ENCODE measurements at places on chromosomes 7 and 10.

DNA sequence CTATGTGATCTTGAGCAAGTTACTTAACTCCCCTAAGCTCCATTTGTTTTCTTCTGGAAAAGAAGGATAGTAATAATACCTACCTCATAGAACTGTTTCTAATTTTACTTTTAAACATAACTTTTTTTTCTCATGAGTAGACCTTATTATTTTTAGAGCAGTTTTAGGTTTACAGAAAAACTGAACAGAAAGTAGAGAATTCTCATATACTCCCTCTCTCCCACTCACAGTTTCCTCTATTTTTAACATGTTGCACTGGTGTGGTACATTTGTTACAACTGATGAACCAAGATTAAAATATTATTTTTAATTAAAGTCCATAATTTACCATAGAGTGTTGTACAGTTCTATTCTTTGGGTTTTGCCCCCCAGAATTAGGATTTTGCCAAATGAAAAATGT lies 221.3 kb upstream of the CSTF2T start:
- DNase-seq, result no peak

- no peak for DNase-seq
Observed at GRCh38 chr10:66680886-66681285, 244.9 kb upstream of the LRRTM3 start.

- DNase-seq, result no peak
Observed at GRCh38 chr10:130018730-130019185, 54.7 kb upstream of the EBF3 start.

DNA sequence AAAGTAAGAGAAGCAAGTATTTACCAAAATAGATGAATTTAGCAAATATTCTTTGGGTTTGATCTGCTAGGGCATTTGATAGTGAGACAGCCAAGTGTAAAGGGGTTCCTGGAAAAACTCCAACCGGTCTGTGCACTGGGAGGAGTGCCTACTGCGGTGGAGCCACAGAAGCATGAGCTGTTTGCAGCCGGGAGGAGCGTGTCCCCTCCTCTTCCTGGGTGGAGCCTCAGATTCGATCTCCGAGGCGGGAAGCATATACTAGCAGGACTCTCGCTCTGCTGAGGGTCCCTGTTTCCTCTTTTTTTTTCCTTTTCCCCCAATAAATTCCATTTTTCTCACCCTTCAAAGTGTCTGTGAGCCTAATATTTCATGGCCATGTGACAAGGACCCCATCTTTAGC lies 45.1 kb upstream of the MET start:
- DNase-seq, result no peak

- no peak for DNase-seq
Observed at GRCh38 chr10:79185067-79185774, 116.5 kb downstream of the ZMIZ1 start.

GRCh38 chr10:78218798-78219490 lies 185.3 kb downstream of the RPS24 start:
- DNase-seq, result no peak

DNA sequence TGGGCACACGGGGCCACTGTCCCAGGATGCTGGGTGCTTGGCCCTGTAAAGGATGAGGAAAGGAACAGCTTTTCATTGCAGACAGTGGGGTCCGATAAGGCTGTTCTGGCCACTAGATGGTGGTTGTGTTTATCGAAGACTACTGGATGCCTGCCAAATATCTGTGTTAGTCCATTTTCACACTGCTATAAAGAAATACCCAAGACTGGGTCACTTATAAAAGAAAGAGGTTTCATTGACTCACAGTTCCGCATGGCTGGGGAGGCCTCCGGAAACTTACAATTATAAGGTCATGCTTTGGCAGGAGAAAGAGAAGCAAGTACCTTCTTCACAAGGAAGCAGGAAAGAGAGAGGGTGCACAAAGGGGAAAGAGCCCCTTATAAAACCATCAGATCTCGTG lies 32.2 kb upstream of the GARS1 start:
- no peak for DNase-seq

DNA sequence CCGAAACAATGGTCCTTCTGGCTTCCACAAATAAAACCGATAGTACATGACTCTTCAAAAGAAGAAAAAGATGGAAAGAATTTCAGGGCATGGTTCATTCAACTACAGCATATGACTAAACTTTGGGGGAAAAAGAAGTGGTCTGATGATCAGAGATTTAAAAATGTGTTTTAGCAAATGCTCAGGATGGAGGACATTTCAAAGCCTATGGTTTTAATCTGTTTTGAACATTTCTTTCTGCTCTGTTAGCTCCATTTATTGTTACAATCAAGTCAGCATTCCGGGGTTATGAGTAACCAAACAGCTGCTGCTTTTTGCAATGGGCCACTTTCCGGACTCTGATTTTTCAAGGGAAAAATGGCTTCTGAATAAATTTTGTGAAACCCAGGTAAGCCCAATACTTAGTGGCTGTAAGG lies 142.4 kb downstream of the CUBN start:
- no peak for DNase-seq

- DNase-seq, result no peak
Observed at GRCh38 chr10:33263453-33263852, 71.0 kb downstream of the NRP1 start.

DNA sequence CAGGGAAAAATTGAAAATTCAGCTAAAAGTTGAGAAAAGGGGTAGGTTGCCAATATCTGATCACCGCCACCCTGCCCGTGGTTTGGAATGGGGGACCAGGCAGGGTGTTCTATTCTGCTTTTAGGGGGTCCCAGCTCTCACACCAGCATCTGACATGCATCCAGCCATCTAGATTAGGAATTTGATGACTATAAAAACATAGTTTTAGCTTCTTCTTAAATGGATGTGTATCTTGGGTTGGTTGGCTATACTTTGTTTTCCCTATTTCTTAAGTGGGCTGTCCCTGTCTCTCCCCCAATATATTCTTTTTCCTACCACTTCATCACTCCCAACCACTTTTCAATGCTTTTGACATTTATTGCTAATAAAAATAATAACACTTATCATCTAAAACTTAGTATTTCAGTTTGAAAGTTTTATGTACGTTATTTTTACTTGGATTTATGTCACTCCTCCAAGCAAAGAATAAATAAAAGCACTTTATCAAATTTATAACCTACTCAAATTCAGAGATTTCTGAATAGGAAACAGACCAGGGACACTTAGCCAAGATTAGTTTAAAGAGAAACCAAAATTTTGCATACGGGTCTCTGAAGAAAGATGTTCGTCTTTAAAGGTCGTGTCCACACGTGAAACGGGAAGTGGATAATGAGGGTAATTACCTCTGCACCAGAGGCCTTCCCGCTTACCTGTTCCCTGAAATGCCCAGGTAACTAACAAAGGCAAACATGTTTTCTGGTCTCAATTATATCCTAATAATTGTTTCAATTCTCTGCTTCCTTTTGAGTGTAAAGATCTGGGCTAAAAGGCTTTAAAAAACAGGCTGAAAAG lies 233.2 kb upstream of the AUTS2 start:
- no peak for DNase-seq

DNA sequence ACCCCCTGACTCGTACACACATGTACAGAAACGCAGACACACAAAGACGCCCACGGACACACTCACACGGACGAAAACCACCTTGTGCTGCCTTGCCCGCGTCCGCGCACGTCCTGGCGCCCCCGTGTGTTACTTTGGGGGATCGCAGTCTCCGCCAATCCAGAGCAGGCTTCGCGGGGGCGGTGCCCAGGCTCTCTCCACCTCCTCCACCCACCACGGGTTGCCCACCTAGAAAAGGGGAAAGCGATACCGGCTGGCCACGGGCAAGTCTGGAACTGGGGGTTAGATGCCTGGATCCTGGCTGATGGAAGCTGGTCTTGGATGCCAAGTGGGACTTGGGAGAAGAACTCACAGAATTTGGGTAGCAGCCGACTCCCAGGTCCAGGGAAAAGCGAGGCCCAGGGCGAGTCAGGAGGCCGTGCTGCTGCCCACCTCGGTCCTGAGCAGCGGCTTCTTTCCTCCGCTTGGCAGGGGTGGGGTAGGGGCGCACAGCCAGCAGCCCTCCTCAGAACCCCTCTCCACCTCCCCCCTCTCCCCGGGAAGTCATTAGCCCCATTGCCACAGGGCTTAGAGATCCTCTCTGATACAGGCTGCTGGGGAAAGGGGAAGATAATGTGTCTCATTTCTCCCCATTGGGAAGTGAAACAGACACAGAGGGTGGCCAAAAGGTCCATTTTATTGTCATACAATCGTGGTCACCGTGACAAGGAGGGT lies 4.6 kb upstream of the VGF start:
- DNase-seq, result peak; percentile 67

DNA sequence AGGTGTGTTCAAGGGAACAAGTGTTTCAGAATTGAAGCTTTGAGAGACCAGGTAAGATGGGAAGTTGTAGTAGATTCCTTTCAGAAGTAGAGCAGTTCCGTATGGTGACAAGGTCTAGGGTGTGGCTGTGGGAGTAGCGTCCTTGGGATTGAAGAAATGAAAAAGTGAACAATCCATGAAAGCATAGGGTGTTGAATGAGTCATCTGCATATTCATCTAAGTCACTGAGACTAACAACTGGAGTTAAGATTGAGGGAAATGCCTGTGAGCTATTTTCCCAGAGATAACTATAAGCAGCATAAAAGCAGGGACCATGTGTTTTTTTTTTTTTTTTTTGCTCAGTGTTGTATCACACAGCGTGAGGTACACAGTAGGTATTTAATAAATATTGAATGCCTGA lies 134.8 kb downstream of the PHTF2 start:
- DNase-seq, result peak; percentile 6

DNA sequence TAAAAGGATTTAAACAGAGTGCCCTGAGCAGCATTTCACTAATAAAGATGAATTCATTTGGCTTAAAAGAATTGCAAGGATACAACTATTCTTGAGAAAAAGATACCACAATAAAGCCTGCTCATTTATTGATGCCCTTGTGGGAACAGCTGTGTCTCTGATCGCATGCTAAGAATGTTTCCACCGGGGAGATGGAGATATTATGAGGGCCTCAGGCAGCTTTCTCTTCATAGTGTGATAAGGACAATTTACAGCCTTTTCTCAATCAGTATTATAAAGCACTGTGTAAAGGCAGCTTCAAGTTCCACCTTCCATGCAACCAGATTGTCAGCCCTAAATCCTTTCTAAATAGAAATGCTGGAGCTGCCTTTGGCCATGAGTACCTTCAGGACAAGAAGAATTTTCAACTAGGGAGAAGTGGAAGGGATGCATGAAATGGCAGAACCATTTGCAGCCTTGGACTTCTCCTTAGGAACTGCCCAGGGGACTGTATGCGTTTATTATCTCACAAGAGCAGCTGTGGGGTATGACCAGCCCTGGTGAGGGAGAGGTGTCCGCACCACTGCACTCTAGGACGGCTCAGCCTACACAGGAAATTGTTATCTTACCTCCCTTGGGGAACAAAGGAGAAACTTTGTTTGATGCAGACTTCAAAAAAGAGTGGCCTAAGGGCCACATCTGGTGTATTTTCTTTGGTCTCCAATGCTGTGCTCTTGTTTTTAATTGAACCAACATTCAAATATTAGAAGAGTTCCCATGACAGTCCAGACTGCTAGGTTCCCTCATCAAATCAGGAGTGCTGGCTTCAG lies 116.9 kb upstream of the PCGF5 start:
- no peak for DNase-seq

DNA sequence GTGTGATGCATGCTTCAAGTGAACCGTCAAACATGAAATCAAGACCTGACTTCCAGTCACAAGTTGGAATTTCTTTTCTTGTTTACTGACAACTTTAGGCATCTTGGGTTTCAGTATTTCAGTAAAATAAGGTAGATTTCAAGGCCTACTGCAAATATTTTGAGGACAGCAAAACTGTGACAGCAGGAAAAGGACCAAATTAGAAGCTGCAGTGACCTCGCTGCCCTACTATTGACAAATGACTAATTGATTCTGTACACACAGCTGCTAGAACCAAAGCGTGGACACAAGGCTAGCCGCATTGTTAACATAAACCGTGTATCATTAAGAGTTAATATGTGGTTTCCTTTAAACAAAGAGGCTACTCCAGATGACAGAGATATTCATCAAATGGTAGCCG lies 105.7 kb upstream of the SEC61G start:
- no peak for DNase-seq

- DNase-seq, result no peak
Observed at GRCh38 chr7:48427671-48428070, 256.4 kb downstream of the ABCA13 start.

DNA sequence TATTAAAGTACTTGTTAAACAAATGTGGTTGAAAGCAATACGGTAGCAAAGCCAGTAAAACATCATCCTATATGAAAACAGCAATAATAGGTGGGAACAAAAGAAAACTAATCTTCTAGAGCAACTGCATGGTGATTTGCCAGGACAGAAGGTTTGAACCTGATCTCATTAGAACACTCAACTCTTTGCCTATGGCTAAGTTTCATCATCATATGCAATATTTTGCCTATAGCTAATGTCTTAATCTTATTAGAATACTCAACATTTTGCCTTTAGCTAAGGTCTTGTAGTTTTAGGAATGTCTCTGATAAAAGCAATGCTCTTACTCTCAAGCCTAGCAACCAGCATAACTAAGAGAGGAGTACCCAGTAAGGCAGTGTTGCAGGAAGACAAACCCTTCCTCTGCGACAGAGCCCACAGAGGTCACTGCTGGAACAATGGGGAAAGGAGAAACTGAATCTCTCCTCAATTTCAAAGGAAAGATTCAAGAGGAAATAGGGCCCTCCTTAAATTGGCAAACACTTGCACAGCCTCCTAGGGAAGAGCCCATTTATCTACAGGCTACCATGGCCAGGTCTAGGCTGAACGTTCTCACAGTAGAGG lies 38.3 kb downstream of the CADPS2 start:
- DNase-seq, result no peak

DNA sequence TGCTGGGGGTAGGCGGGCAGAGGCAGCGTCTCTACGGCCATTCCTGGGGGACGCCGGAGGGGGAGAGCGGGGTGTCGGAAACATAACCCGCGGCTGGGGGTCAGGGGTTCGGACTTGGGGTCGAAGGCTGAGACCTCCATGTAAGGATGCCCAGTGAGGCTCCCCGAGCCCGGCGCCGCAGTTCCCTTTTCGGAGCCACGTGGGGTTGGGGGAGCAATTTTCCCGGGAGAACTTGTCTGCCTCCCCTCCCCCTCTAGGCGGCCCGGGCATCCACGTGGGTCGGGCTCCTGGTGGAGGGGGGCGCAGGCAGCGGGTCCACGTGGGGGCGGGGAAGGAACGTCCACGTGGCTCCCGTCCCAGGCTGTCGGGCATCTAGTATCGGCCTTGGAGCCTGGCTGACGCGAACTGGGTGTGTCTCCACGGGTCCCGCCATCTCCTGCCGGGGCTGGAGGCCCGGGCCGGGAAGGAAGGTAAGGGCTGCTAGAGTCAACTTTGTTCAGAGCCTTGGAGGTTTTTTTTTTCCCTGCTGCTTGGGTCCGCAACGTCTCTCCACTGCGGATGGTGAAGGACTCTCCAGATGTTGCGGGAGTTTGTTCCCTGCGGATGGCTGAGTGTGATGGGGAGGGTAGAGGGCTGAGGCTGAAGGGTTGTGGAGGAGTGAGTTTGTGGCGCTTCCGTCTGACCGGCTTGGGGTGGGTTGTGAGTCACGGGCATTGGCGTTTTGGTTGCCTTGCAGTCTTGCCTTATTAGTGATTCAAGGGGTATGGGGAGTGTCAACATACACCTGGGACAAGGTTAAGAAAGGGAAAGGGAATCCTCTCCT lies 744 bp downstream of the PPRC1 start:
- peak; percentile 81 for DNase-seq
